ENCODE measurements at places on chromosomes 6 and 20.

DNA sequence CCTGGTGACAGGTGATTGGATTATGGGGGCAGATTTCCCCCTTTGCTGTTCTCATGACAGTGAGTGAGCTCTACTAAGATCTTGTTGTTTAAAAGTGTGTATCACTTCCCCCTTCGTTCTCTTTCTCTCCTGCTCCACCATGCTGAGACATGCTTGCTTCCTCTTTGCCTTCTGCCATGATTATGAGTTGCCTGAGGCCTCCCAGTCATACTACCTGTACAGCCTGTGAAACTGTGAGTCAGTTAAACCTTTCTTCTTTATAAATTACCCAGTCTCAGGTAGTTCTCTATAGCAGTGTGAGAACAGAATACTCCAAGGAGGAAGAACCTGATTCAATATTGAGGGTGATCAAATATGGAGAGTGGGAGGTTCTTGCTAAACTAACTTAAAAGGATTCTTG is 724.9 kb downstream of the DOK5 start:
- no peak for DNase-seq

DNA sequence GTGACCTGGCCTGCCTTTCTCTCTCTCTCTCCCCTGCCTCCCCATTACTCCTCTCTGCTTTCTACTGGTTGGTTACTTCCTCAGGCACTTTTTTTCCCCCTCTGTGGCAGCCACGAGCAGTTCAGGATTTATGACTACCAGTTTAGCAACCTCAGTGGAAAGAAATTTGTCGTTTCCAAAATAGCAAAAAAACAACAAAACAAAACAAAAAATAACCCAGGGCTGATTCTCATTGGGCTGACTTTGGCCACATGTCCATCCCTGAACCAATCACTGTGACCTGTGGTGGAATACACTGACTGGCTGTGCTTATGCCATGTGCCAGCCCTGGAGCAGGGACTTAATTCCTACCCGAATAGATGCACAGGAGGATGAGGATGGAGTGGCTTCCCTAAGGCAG is 137.4 kb downstream of the TFAP2C start:
- no peak for DNase-seq

GRCh38 chr6:170280689-170281045 is 10.2 kb downstream of the DLL1 start:
- no peak for DNase-seq

GRCh38 chr6:112761740-112762139 is 414.6 kb downstream of the RFPL4B start:
- no peak for DNase-seq

GRCh38 chr6:80165143-80165542 is 58.7 kb downstream of the BCKDHB start:
- no peak for DNase-seq

DNA sequence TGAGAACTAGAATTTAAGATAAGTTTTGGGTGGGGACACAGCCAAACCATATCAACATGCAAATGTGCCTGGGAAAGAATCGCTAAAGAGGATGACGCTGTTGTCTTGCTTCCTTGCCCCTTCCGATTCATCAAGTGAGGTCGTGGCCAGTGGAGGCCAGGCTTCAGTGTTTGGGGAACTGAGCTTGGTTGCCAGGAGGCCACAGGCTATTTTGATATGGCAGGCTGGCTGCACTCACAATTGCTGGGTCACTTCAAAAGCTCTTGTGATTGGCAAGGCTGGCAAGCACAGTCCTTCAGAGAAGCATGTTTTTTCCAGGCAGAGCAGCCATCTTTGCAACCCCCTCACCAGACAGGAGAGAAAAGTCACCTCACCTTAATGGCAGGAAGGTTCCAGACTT is 45.8 kb downstream of the SAMD5 start:
- DNase-seq: no peak

- DNase-seq: no peak
Measured at GRCh38 chr6:166361077-166361429, 18.7 kb upstream of the SFT2D1 start.

DNA sequence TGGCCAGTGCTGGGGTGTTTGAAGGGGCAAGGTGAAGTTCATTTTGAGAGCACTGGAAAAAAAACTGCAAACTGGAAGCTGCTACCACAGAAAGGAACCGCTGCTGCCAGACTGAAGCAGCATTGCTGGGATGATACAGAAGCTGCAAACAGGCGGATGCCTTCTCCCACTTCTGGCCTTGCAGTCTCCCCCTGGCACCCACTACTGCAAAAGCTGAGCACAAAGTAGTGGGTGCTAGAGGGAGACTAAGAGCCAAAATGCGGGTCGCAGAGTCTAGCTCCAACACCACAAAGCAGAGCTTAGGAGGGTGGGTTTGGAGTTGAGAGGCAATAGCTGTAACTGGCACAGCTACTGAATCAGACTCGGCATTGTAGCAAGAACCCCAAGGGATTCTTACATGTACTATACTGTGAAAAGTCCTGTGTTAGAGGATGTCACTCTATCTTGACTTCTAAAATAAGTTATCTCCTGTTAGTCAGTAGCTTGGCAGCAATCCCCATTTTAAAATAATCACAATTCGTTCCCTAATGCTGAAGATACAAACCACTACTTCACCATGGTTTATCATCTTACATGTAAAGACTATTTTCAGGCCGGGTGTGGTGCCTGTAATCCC is 44.0 kb upstream of the COL21A1 start:
- no peak for DNase-seq

DNA sequence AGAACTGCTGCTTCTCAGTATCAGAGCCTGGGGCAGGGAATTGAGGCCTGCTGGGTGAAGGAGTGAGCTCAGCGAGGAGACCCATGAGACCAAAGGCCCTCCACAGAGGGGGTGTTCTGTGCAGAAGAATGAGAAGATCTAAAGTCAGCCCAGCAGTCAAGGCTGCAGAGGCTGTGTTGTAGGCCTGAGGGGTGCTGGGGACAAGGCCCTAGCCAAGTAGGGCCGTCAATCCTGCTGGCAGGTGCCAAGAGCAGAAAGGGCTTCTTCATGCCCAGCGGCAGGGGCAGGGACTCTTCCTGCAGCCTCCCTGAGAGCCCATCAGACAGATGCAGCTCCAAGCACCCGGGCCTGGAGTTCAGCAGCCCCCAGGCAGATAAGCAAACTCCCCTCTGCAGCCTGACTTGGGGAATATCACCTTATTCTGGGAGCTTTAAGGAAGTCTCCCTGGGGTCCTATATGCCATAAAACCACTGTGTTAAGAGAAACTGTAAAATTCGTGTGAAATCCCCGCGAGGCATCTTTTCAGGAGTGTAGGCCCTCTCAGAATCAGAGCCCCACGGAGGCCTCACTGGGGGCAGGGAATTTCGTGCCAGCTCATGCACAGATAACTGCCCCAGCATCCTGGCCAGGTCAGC is 9.0 kb downstream of the CCDC167 start:
- no peak for DNase-seq

DNA sequence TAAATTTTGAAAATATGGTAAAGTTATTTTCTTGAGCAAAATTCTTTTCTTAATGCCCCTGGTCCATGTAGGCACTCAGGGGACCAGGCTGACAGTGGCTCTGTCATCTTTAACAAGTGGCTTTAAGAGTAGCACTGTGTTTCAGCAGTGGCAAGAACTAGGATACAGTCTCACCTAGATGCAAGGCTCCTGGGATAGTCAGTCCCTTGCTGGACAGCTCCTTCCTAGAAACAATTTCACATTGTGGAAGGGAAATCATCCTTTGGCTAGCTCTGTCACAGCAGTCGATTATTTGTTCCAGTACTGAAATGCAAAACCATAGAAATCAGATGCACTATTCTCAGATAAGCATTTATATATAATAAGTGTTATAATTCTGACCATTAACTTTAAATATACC is 175.4 kb upstream of the KCNQ5 start:
- DNase-seq: no peak

GRCh38 chr6:149458196-149458595 is 26.6 kb downstream of the ZC3H12D start:
- no peak for DNase-seq

DNA sequence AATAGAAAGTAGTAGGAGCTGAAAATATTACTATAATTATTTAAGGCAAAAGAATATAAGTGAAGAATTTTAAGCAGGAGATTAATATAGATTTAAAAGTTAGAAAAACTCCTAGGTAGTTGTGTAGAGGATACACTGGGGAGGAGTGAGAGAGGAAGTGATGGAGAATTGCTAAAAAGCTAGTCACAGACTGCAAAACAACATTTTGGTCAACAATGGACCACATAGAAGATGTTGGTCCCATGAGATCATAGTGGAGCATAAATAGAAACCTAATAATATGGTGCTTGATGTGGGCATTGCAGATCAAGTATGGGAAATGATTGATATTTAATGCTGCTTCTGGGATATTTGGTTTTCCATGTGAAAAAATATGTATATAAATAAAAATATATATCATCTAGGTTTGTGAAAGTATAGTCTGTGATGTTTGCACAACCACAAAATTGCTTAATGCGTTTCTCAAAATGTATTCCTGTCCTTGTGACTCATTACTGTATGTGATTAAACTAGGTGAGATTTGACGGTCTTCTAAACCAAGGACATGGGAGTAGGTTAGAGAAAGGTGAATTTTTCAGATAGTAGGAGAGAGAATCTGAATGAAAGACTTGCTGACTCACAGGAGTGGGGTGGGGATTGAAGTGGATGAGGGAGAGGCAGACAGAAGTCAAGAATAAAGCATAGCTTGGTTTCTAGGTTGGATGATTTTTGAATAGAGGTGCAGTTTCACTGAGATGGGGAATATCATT is 174.0 kb downstream of the BCKDHB start:
- DNase-seq: no peak

- no peak for DNase-seq
Measured at GRCh38 chr20:10596710-10597121, 77.1 kb downstream of the JAG1 start.

DNA sequence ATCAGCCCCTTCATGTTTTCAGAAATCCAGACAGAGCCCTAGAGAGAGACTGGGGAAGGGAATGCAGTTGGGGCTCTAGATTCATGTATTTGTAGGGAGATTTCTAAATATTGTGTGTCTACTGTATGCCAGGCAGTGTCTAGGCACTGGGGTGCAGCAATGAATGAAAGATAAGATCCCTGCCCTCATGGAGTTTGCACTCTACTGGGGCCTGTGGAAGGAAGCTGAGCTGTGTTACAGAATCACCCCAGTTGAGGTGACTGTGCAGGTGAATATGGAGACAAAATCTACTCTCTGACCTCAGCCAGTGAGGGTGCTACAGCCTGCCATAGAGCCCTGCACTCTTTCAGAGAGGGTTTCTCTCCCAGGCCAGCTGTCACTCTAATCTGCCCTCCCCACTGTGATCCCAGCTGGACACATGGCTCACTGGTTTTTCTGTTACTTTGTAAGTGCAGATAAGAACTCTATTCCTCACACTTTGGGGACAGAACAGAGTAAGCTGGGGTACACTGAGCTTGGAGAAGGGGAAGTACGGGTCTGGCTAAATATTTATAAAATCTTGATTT is 69.2 kb upstream of the E2F3 start:
- DNase-seq: no peak
